Activated gamma-delta T cell treated with anti-CD3 and anti-CD28 coated beads, Interleukin-2, amount 50 U/mL, for 16 hours (primary cell): ENCODE measurements at places on chromosomes 5 and 9.

DNA sequence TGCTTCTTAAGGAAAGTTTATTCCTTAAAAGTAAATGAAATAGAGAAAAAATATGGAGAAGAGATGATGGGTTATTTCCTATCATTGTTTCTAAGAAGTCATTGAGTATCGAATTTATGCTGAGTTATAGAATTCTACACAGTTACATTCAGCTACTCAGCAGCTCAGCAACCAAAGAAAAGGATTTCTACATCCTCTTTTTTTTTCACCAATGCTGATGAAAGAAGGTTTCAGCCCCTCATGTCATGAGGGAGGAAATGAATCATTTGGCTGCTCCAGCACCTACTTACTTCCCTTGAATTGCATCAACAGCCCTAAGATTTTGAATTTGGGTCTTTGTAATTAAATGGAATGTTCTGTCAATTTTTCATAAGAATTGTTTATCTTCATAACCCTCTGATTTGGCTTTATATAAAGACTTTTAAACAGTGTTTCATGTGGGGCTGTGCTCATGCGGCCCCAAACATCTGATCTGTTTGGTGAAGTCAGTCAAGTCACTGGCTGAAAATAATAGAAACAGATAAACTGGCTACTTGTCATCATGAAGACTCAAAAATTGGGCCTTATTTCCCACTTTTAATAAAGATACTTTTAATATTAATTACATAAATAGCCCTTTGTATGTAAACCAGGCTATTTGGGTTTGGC, 18.5 kb upstream of the SNX2 start:
- DNase-seq, result no peak

DNA sequence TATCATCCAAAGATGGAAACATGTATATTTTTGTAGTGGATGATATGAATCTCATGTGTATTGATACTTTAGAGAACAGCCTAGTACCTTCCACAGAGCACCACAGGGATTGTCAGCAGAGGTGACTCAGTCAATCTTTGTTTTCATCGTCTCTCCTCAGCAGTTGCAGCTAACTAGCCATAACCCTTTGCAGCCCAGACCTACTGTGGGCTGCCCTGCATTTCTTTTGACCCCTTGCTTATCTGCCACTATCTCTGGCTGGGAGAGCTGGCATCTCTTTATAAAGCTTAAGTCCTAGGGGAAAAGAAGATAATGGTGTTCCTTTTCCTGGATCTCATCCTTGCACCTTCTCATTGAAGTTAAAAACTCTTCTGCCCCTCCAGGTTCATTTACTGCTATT, 28.7 kb downstream of the HMGCR start:
- no peak for DNase-seq

GRCh38 chr9:71703172-71703872, 65.0 kb downstream of the CEMIP2 start:
- DNase-seq, result no peak

- DNase-seq, result no peak
These were observed 11.9 kb downstream of the NKD2 start for GRCh38 chr5:1020452-1020961.

DNA sequence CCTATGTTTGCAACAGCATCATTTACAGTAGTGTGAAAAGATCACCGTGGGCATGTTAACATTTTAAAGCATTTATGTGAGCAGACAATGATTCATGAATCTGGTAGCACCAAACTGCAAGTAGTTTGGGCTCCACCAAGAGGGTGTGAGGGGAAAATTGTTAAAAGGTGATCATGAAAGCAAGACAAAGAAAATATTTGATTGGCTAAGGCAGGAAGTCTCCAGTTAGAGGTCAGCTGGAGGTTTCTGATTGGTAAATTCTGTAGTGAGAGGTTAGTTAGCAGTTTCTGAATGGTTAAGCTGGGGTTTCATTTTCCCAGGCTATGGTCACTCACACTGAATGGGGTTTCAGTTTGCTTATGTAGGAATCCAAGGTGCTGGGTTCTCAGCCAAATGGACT, 13.5 kb upstream of the DRD1 start:
- DNase-seq, result no peak

GRCh38 chr5:157548513-157549282, 26.9 kb downstream of the ADAM19 start:
- DNase-seq, result no peak
